ENCODE measurements at places on chromosomes 12 and 14.

DNA sequence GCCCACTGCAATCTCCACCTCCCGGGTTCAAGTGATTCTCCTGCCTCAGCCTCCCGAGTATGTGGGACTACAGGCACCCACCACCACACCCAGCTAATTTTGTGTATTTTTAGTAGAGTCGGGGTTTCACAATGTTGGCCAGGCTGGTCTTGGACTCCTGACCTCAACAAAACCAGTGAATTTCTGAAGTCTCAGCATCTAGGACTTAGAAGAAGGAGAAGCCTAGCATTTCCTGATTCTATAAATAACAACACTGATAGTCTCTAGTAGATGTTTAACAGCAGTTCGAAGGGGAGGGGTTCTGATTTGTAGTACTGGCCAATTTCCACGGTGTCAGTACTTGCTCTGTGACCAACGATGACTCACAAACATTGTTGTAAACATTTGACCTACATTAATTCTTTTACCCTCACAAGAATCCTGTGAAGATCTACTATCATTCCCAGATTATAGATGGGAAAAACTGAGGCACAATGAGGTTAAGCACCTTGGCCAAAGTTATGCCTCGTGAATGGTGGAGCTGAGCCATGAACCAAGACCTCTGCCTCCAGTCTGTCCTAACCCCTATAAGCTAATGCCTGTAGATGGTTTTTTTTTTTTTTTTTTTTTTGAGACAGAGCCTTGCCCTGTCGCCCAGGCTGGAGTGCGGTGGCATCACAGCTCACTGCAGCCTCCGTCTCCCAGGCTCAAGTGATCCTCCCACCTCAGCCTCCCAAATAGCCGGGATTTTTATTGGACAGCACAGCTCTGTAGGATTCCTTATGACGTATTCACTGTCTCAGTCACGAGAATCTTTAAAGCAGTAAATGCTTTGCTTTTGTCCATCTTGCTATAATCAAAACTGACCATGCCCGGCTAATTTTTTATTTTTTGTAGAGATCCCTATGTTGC is 5.2 kb downstream of the P2RX4 start:
- DNase-seq, result no peak

DNA sequence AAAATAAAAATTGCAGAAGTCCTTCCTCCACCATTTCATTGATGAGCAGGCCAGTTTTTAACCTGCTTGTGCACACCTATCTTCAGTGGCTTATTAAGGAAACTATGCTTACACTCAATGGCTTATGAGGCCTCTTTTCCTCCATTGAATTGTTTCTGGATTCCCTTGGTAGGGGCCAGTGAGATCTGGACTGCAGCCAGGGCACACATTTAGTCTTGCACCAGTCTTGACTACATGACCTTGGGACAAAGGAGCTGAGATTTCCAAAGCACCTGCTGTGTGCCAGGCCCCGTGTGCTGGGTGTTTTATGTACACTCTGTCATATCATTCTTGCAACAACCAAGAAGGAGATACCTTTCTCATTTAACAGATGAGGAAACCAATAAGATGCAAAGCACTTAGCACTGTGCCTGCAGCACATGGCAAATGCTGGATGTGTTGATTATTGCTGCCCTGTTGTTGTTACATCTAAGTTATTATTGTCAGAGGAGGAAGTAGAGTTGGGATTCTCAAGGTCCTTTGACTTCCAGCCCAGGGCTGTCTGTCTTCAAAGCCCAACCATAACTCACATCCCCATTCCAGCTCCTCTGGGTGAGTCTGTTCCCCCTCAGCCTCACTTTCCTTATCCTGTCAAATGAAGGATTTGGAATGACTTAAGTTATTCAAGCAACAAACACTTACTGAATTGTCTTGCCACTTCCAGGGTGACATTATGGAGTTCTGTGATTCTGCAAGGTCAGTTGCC is 31.6 kb upstream of the RIN3 start:
- no peak for DNase-seq

DNA sequence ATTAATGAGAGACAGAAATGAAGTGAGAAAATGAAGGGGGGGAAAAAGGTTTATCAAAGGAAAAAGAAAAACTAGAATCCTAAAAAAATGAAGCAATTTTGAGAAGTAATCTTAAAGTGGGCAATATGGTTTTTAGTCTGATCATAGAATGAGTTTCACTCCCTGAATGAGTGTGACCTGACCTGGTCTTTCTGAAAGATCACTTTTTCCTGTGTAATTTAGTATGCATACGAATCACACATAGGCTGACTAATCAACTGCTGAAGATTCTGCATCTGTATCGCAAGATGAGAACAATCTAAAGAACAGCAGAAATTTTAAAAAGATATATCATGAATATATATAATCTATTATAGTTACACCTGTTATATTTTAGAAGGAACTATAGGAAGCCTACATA is 11.3 kb downstream of the GNPTAB start:
- DNase-seq, result no peak

DNA sequence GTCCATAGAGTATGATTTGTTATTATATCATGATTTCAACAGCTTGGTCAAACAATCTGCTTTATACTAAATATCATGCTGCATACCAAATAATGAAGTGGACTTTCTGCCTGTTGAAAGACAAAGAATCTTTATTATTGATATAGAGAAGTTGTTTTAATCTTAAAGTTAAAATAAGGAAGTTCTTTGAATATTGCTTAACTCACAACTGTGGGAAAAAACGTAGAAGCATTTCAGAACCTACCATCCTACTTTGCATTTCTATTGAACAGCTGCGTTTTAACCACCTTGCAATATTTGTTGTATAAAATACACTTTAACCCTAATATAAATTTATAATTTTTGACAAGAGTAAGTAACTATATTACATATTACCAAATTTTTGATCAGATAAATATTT is 22.9 kb upstream of the ARL1 start:
- DNase-seq, result no peak

- no peak for DNase-seq
Observed at GRCh38 chr12:51171884-51172514, 936 bp downstream of the TFCP2 start.

- DNase-seq, result no peak
Observed at GRCh38 chr12:59194794-59195193, 274.5 kb upstream of the LRIG3 start.

DNA sequence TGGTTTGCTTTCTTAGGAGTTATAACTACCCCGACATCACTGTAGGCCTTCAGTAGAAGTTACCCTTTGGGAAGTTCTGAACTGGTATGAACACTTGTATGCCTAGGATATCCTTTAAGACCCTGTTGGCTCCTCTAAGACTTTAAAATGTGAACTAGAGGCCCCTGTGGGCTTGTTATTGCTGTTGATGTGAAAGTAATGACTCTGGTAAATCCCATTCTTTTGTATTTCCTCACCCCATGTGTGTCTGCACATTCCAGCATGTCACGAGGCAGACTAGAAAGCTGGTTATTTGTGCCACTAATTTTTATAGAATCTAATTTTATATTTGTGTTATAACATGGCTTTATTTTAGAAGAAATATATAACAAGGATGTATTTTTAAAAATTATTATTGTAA is 48.9 kb downstream of the SERPINA10 start:
- DNase-seq, result no peak

DNA sequence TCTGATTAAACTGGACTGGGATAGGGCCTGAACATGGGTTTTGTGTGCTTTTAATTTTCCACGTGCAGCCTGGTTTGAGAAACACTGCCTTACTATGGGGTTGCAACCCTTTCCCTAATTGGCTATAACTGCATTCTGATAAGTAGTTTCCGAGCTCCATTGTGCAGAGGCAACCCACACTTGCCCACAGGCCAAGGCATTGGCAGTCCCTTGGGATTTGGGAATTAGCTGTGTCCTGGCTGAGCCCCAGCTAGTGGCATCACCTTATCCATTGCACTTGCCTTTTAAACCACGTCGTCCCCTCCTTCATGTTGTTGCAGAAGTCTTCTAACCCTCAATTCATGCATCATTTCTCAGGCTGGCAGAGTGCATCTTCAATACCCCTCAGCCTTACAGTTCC is 10.2 kb downstream of the VCPKMT start:
- no peak for DNase-seq

GRCh38 chr14:50794068-50794645 is 36.8 kb downstream of the NIN start:
- no peak for DNase-seq

- no peak for DNase-seq
Observed at GRCh38 chr12:118237052-118237665, 101.2 kb downstream of the PEBP1 start.

- no peak for DNase-seq
Observed at GRCh38 chr12:65392491-65392890, 114.0 kb downstream of the MSRB3 start.

Measured in stimulated activated CD8-positive, alpha-beta memory T cell treated with anti-CD3 and anti-CD28 coated beads, Interleukin-7, amount 100 ng/mL, for 1 hour (primary cell).